ENCODE measurements at places on chromosomes 11 and 22.

GRCh38 chr11:97902828-97903227, 1117.9 kb upstream of the CNTN5 start:
- no peak for DNase-seq

- DNase-seq: peak; percentile 43
These were observed 533 bp downstream of the SERGEF start for GRCh38 chr11:18012122-18012905.

DNA sequence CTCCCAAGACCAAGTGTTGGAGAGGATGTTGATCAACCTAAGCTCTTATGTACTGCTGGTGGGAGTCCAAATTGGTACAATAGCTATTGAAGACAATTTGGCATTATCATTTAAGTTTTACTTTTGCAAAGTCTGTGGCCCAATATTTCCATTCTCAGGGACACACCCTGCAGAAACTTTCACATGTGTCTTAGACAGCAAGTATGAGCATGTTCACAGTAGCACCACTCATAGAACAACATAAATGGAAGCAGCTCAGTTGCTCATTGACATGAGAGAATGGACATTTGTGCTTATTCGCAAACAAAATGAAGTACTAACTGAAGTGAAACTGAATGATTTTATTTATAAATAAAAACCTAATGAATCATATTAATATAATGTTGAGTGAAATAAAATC, 135.5 kb downstream of the NOX4 start:
- DNase-seq: no peak

- DNase-seq: no peak
These were observed 45.6 kb downstream of the PTPRJ start for GRCh38 chr11:48025984-48026340.

- no peak for DNase-seq
These were observed 156.0 kb downstream of the MPPED1 start for GRCh38 chr22:43567691-43568324.

- peak; percentile 68 for DNase-seq
These were observed 526 bp downstream of the TPST2 start for GRCh38 chr22:26589367-26589844.

DNA sequence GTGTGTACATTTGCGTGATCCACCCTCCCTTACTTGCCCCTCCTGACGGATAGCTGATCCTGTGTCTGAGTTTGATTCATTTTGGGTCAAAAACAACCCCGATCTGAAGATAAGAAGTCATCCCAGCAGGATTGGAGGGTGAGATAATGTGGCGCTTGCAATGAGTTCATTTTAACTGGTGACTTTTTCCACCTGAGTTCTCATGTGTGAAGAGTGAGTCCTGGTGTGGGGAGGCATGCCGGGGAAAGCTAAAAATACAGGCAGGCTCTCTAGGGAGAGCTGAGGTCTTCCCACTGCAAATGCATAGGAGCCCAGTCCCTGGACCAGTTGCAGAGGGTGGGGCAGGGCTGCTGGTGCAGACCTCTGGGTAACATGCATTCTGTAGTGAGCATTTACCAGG, 35.7 kb upstream of the ELF5 start:
- no peak for DNase-seq

- DNase-seq: no peak
These were observed 61.0 kb upstream of the THY1 start for GRCh38 chr11:119483881-119484371.

GRCh38 chr11:11534981-11535380, 86.8 kb downstream of the GALNT18 start:
- DNase-seq: no peak

GRCh38 chr11:100930185-100930778, 199.3 kb downstream of the PGR start:
- DNase-seq: peak; percentile 75

DNA sequence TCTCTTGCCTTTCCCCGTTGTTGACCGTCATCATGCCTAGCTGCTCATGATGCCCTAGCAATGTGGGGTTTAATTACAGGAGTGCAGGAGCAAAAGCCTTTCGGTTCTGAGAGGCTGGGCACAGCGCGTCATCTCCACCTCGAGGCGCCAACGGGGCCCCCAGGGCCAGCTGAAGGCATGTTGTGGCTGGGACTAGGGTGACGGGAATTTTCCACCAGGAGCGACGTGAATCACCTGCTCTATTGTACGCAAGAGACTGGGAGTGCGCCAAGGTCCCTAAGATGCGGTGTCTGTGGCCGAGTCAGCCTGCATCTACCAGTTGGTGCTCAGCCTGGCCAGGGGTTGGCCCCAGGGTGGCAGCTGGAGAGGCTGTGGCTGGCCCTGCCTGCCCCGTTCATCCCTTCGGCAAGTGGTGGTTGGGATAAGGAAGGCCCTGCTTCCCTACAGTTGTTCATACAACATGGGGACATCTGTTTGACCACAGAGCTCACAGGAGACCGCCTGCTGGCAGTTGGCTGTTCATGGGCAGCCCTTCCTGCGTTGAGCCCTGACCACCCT, 1175.6 kb downstream of the BRD1 start:
- DNase-seq: no peak

GRCh38 chr11:2885017-2885677, 428 bp downstream of the CDKN1C start:
- peak; percentile 70 for DNase-seq

- DNase-seq: no peak
These were observed 22.3 kb downstream of the MRPL21 start for GRCh38 chr11:68881320-68881719.

GRCh38 chr11:82003671-82004515, 729.8 kb downstream of the FAM181B start:
- no peak for DNase-seq

DNA sequence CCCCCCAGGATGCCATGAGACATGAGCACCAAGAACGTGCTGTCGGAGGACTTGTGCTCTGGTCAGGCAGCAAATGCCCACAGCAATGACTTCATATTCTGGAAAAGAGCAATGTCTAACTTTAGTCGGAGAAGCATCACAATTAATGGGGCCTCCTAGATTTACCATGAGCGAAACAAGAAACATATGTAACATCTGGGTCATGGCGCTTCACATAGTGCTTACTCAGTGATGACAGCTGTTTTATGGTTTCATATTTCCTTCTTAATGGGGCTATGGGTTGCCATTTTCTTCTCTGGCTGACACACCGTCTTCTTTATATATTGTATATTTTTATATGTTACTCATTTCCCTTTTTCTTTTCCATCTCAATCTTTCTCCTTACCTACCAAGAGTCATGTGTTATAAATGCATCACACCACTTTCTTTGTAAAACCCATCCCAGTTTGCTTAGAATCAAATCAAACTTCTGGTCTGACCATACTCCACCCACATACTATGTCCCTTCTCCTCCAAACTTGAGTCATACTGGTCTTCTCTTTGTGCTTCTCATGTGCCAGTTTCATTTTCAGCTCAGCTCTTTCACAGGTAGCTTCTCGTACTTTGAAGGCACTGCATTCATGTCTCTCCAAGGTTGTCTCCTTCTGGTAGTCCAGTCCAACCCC, 9.4 kb upstream of the CASP12 start:
- no peak for DNase-seq

- DNase-seq: peak; percentile 62
These were observed 5.3 kb downstream of the MALAT1 start for GRCh38 chr11:65503949-65504673.

GRCh38 chr11:7600205-7600775, 73.0 kb downstream of the CYB5R2 start:
- peak; percentile 67 for DNase-seq

DNA sequence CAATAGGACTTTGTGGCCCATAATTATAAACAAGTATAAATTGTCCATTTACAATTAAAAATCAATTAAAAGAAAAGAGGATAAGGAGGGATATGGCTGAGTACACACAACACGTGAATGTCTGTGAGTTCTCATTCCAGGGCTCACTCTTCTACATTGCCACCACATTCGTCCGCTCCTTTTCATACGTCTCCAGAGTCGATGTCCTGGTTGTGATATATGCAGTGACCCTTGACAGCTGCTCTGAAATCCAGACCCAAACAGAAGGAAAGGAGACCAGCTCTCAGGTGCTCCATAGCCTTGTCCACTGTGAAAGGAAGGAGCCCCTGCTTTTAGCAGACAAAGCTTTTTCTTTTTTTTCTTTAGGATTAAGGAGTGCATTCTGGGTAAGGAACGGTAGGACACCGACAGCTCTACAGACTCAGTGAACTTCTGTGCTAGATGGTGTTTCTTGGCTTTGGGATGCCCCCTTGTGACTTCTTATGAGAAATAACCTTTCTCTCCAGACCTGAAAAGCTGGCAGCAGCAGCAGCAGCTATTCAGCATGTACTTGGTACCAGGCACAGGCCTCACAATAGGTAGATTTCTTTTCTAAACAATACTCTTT, 19.7 kb upstream of the DNAJB13 start:
- peak; percentile 88 for DNase-seq

DNA sequence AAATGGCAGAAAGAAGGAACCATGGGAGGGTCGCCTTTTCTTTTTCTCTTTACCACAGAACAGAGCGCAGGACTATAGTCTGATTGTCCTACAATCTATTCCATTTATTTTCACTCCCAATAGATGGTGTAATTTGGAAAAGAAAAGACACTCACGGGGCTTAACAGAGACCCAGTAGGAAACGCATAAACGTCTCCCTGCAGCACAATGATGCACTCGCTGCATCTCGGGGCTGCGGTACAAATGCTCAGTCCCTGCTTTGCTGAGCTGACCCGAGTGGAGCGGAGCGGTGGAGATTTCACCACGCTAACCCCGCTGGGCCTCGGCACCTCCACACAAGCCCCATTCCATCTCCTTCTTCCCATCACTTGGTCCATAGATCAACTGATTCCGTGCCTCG, 1.5 kb downstream of the FEZ1 start:
- DNase-seq: no peak

DNA sequence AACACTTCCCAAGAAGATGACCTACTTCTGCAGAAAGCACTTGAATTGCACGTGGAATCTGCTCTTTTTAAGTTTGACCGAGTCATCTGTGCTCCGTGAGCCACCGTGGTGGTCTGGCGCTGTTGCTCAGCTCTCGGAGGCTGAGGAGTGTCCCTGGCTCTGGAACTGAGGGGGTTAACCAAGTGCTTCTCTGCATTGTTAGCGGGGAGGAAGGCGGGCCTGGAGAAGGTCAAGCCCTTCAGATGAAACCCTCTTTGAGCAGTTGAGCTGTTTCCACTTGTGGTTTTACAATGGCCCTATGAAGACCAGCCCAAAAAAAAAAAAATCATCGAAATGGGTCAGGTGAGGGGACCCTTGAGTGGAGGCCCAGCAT, 286.4 kb downstream of the NTM start:
- DNase-seq: no peak

GRCh38 chr11:103420593-103420992, 311.4 kb downstream of the DYNC2H1 start:
- no peak for DNase-seq

All from hematopoietic multipotent progenitor cell treated with erythropoietin and hydrocortisone succinate and interleukin-3 and kit ligand, for 6 days (in vitro differentiated cells).